ENCODE measurements at places on chromosomes 13 and 19.
A peak's percentile ranks its signal among the peaks of the same experiment; 100 is the strongest.

DNA sequence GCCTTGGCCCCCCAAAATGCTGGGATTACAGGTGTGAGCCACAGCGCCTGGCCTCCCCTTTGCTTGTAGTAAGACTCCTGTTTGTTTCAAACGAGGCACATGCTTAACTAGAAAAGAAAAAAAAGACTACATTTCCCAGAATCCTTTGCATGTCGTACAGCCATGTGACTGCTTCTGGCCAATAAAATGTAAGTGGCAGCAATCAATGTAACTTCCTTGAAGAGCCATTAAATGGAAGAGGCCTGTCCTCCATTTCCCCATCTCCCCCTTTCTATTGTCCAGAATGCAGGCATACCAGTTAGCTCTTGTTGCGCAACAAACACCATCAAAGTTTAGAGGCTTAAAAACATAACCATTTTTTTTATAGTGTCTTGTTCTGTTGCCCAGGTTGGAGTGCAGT is 10.4 kb upstream of the GPR32 start:
- H3K27me3 ChIP-seq: no peaks in the 10 kb centered on the region
- no peaks in the 10 kb centered on the region for H3K4me1 ChIP-seq
- no peaks in the 10 kb centered on the region for H3K36me3 ChIP-seq
- no peak for DNase-seq

GRCh38 chr19:40398417-40399131 is 8.6 kb upstream of the HIPK4 start:
- no peak overlapping the region for H3K27ac ChIP-seq
- H3K27me3 ChIP-seq: no peaks in the 10 kb centered on the region
- peaks cover 22% of the 10 kb centered on the region for H3K4me1 ChIP-seq
- H3K4me3 ChIP-seq: no peak overlapping the region
- DNase-seq: no peak

GRCh38 chr19:14890643-14891379 is 4.9 kb upstream of the OR7A17 start:
- DNase-seq: no peak
- no peaks in the 10 kb centered on the region for H3K27me3 ChIP-seq
- H3K36me3 ChIP-seq: no peaks in the 10 kb centered on the region
- no peaks in the 10 kb centered on the region for H3K4me1 ChIP-seq

- peaks cover 18% of the 10 kb centered on the region for H3K4me1 ChIP-seq
- no peaks in the 10 kb centered on the region for H3K27me3 ChIP-seq
- no peak for DNase-seq
- H3K4me3 ChIP-seq: peak overlapping the region; percentile 59
- no peaks in the 10 kb centered on the region for H3K36me3 ChIP-seq
- H3K27ac ChIP-seq: peak overlapping the region; percentile 91
Observed at GRCh38 chr13:99658261-99658991, 157.2 kb downstream of the TM9SF2 start.

DNA sequence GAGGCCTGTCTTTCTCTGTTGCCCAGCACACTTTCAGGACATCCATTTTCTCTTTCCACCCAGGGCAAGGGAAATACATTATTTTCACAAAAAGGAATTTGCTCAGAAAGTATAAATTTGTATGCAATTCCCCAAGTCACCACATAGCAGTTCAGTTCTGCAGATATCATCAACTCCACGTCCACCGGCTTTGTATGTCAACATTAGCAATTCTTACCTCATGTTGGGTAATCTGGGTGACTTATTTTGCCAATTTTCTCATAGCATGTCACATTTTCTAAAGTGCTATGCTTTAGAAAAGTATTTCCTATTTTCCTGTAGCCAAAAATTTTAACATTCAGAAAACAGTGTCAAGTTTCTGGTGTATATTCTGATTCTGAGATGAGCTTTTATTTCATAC is 501.8 kb downstream of the EFNB2 start:
- H3K4me3 ChIP-seq: no peak overlapping the region
- no peak overlapping the region for H3K27ac ChIP-seq
- no peaks in the 10 kb centered on the region for H3K27me3 ChIP-seq
- H3K4me1 ChIP-seq: no peaks in the 10 kb centered on the region
- no peak for DNase-seq
- no peaks in the 10 kb centered on the region for H3K36me3 ChIP-seq

DNA sequence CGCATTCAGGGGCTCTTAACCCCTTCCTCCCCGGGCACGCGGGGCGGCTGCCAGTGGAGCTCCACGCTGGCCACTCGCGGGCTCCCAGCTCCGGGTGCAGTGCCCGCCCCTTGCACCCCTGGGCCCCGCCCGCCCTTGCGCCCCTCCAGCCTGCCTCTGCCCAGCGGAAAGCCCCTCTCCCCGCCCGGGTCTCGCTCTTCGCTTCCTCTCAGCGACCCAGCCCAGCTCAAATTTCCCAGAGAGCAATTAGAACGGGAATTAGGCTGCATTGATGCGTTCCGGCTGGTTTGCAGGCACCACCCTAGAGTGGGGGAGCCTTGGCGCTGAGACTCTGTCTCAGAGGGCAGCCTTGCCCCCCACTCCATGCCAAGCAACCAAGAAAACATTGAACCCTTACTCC is 1.8 kb upstream of the GSX1 start:
- H3K36me3 ChIP-seq: no peaks in the 10 kb centered on the region
- peaks cover 35% of the 10 kb centered on the region for H3K4me1 ChIP-seq
- no peak overlapping the region for H3K27ac ChIP-seq
- peak overlapping the region; percentile 38 for H3K4me3 ChIP-seq
- no peak for DNase-seq
- peaks cover 26% of the 10 kb centered on the region for H3K27me3 ChIP-seq

- DNase-seq: no peak
- no peak overlapping the region for H3K4me3 ChIP-seq
- no peaks in the 10 kb centered on the region for H3K36me3 ChIP-seq
- H3K27me3 ChIP-seq: no peaks in the 10 kb centered on the region
- H3K27ac ChIP-seq: no peak overlapping the region
- peaks cover 31% of the 10 kb centered on the region for H3K4me1 ChIP-seq
Observed at GRCh38 chr19:40594657-40595091, 6.5 kb upstream of the LTBP4 start.

- H3K4me1 ChIP-seq: peaks cover 20% of the 10 kb centered on the region
- no peak overlapping the region for H3K27ac ChIP-seq
- H3K36me3 ChIP-seq: no peaks in the 10 kb centered on the region
Observed at GRCh38 chr19:48777720-48778119, 22.4 kb downstream of the FGF21 start.
